Daoy (cell line): ENCODE measurements at places on chromosomes 3 and 15. TPM values are rescaled to one million over a fixed set of nuclear protein-coding genes. Genes with fewer than 3 reads are reported as not detected.

Gene ISLR2
- total RNA-seq, result not detected in 2 replicates

Gene SOX14
- not detected in 2 replicates for total RNA-seq

Gene PARL
- total RNA-seq, result 73.9 and 88.0 TPM in 2 replicates

Gene P2RY12
- total RNA-seq, result not detected in 2 replicates

Gene DOCK3
- total RNA-seq, result 0.36 and 0.51 TPM in 2 replicates

Gene CCR9
- total RNA-seq, result not detected in 2 replicates

Gene TOP2B
- total RNA-seq, result 73.3 and 85.3 TPM in 2 replicates

Gene ZSCAN2
- total RNA-seq, result 6.4 and 9.9 TPM in 2 replicates

Gene SCAANT1
- not detected in 2 replicates for total RNA-seq

Gene TTC23
- total RNA-seq, result 14.2 and 22.4 TPM in 2 replicates

Gene FOXL2NB
- 4.1 and 7.2 TPM in 2 replicates for total RNA-seq

Gene IMPG2
- 0.21 TPM in 1 of 2 replicates, not detected in the other for total RNA-seq

DNA sequence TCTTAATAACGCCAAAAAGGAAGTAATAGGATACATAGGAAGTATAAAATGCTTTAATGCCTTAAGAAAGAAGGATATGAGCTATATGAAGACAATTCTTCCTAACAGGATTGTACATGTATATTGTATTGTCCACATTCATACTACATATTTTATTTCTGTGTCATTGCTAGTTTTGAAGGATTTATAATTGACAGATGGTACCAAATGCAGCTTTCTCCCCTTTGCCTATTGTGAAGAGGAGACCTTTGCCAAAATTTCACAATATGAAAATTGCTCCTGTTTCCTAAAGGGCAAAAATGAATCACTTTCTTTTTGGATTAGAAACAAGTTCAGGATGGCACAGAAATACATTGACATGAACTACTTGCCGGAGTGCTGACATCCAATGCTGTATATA is 34.8 kb upstream of the EOMES start:
- no peak for DNase-seq

GRCh38 chr3:177141471-177141870 is 55.8 kb downstream of the TBL1XR1 start:
- no peak for DNase-seq

DNA sequence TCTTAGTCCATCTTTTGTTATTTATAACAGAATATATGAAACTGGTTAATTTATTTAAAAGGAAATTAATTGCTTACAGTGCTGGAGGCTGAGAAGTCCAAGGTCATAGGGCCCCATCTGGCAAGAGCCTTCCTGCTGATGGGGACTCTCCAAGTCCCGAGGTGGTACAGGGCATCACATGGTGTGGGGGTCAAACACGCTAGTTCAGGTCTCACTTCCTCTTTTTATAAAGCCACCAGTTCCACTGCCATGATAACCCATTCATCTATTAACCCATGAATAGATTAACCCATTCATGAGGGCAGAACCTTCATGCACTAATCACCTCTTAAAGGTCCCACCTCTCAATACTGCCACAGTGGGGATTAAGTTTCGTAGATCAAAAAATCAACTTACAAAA is 659.3 kb downstream of the NAALADL2 start:
- DNase-seq, result no peak

- no peak for DNase-seq
Measured at GRCh38 chr3:147518465-147518864, 109.3 kb downstream of the ZIC1 start.

- DNase-seq, result peak; percentile 78
Measured at GRCh38 chr3:194573680-194574437, 59.4 kb downstream of the TMEM44 start.

DNA sequence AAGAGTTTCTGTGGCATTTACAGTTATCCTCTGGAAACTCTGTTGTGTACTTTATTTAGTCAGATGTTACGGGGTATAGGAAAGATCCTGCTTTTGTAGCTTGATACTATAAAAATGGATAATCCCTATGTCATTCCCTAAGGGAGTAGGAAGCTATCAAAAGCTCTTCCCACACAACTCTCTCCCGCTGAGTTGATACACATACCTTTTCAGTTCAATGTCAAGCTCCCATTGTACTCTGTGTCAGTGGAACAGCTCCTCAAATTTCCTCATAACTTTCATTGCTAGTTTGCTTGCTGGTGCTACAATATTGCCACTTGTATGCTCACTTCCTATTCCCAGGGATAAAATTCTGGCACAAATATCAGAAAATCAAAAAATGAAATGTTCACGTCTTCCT is 893.3 kb upstream of the GBE1 start:
- no peak for DNase-seq

DNA sequence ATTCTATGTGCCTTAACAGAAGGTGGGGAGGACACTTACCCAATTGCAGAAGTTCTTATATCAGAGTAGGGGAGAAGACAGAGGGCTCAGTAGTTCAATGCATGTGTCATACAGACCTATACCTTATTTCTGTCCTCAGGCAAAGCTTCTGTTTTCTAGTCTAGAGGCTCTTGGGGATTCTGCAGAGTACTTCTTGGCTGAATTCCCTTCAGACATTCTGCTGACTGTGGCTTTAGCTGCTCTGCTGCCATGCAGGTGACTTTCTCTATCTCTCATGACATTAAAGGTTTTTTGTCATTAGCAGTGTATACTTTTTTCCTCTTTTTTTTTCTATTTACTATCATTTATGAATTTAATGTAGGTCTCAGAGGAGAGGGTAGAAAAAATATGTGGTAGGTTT is 172.8 kb upstream of the PLSCR5 start:
- no peak for DNase-seq

DNA sequence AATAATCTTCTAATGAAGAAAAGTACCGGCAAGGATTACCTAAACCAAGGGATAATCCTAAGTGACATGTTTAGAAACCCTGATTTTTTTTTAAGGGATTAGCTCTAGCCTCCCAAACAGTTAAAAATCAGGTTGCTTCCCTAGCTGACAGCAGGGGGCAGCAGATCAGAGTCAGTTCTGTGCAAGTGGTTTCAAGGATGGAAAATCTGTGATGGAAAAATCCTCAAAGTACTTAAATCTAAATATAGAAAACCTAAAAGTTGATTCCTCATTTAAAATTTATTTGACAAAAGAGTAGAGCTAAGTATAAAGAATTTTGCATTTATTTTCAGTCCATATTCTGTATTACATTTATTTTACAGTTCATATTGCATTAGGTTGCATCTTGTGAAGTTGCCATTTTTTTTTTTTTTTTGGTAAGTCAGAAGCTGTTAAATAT is 107.6 kb downstream of the PEX5L start:
- peak; percentile 63 for DNase-seq

- peak; percentile 93 for DNase-seq
Measured at GRCh38 chr3:191499307-191500080, 38.5 kb downstream of the PYDC2 start.

DNA sequence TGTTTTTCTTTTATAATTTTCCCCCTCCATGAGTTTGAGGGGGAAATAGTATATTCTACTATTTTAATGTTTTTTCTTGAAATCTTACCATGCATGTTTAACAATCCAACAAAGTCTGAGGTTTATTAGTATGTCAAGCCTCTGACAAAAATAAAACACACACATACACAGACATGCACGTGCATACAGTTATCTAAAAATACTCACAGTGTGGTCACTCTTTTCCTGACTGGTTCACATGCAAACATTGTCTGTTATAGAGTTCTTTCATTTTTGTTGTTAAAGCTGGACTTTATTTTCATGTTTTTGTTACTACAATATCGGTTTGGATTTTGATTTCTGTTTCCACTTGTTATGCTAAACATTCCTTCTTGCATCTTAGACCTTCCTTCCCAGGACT is 236.6 kb downstream of the MFSD1 start:
- no peak for DNase-seq
